ENCODE measurements at places on chromosomes 1 and 21. TPM values are rescaled to one million over a fixed set of nuclear protein-coding genes. Genes with fewer than 3 reads are reported as not detected.

DNA sequence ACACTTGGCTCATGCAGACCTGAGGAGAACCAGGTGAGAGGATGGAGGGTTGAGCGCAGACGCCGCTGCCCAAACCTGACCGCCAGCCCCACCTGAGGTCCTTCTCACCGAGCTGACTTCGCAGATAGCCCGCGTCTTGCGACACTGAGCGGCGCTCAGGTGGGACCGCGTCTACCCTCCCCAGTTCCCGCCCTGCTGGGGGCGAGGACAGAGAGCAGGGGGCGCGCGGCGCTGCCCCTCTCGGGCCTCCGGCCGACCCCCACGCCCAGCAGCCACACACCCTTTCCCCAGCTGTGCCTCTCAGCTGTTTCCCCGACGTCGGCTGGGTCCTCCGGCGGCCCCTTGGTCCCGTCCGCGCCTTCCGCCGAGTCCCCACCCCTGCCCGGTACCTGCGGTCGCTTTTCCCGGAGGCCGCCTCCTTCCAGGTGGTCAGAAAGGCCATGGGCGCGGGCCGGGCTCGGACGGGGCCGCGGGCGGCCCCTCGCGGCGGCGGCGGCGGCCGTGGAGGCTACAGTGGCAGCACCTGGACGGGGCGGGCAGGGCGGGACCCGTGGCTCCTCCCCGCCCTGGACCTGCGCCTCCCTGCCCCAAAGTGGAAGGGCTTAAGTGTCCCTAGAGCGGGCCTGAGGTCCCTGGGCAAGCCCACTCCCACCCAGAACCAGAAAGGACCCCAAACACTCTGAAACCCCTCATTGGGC lies 14.4 kb upstream of the TTC39A start:
- H3K4me1 ChIP-seq: peaks cover 8% of the 10 kb centered on the region
- no peak for DNase-seq
- H3K36me3 ChIP-seq: no peaks in the 10 kb centered on the region

- H3K4me3 ChIP-seq: no peak overlapping the region
- H3K27ac ChIP-seq: no peak overlapping the region
- no peak for DNase-seq
- no peaks in the 10 kb centered on the region for H3K36me3 ChIP-seq
- H3K4me1 ChIP-seq: no peaks in the 10 kb centered on the region
These were observed 30.1 kb downstream of the AVPR1B start for GRCh38 chr1:206087091-206087490.

DNA sequence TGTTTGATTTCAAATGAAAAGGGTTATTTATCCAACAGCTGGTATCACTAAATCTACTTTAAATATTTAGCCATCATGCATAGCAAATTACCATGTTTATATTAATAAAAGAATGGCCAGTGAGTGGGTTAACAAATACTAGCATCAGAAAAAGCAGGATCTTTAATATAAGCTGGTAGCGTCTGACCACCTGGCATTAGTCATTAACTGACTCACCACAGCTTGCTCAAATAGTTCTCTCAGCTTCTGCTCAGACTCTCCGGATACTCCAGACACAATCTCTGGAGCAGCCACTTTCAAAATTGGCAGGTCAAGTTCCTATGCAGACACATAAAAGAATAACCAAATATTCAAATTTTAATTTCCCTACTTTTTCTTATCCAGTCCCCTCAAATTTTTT lies 29.6 kb downstream of the NVL start:
- H3K36me3 ChIP-seq: peaks cover 89% of the 10 kb centered on the region
- DNase-seq: no peak
- no peak overlapping the region for H3K4me3 ChIP-seq
- no peaks in the 10 kb centered on the region for H3K27me3 ChIP-seq

The ZNF670 gene
- total RNA-seq: 0.16 TPM

DNA sequence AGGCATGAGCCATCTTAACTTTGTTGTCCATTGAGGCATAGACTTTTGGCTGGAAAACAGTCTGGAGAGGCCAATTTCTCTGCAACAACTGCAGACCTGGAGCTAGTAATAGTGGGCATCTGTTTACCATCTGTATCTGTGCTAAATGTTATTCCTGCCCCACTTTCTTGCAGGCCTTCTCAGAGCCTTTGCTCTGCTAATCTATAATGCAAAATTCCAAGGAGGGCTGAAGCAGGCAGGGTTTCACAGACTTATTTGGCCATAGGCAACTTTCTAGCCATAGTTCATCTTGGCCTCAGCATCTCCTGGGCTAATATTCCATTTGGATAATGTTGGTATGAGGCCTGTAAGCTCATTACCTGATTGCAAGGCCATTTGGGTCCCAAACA lies 124.5 kb upstream of the CSF3R start:
- H3K27me3 ChIP-seq: peaks cover 2% of the 10 kb centered on the region
- H3K27ac ChIP-seq: no peak overlapping the region
- H3K36me3 ChIP-seq: no peaks in the 10 kb centered on the region
- peaks cover 24% of the 10 kb centered on the region for H3K4me1 ChIP-seq
- DNase-seq: no peak

DNA sequence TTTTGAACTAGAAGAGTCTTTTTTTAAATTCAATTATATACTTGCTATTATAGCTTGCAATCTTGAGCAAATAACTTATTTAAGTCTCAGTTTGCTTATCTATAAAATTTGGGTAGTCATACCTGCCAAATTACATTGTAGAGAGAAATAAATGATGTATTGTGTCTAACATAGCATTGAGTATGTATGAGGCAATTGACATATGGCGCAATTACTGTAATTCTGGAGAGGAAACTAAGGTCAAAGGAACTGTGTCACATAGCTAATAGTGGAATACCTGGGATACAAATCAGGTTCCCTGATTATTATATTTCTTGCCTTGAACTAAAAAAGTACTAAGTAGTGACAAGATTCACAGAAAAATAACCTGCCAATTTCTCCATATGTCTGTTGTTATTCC lies 302.5 kb downstream of the PDE4B start:
- H3K27me3 ChIP-seq: no peaks in the 10 kb centered on the region
- H3K4me3 ChIP-seq: no peak overlapping the region
- H3K36me3 ChIP-seq: no peaks in the 10 kb centered on the region
- no peak for DNase-seq
- no peak overlapping the region for H3K27ac ChIP-seq

GRCh38 chr1:239662950-239663349 lies 276.6 kb downstream of the CHRM3 start:
- H3K27ac ChIP-seq: no peak overlapping the region
- H3K4me3 ChIP-seq: no peak overlapping the region
- H3K36me3 ChIP-seq: no peaks in the 10 kb centered on the region
- no peak for DNase-seq
- no peaks in the 10 kb centered on the region for H3K4me1 ChIP-seq

The CFHR3 gene
- total RNA-seq: not detected

- peak overlapping the region; percentile 97 for H3K27ac ChIP-seq
- peak overlapping the region; percentile 8 for H3K4me3 ChIP-seq
- DNase-seq: no peak
- no peaks in the 10 kb centered on the region for H3K27me3 ChIP-seq
- H3K36me3 ChIP-seq: peaks cover 53% of the 10 kb centered on the region
These were observed 12.3 kb downstream of the LAPTM5 start for GRCh38 chr1:30745156-30745833.

- no peak for DNase-seq
- no peaks in the 10 kb centered on the region for H3K27me3 ChIP-seq
- H3K4me3 ChIP-seq: no peak overlapping the region
These were observed 105.7 kb downstream of the PLPPR5 start for GRCh38 chr1:98898940-98899339.

- no peak for DNase-seq
- H3K36me3 ChIP-seq: no peaks in the 10 kb centered on the region
- H3K27me3 ChIP-seq: no peaks in the 10 kb centered on the region
- H3K4me3 ChIP-seq: no peak overlapping the region
- H3K27ac ChIP-seq: no peak overlapping the region
These were observed 15.2 kb upstream of the GPR153 start for GRCh38 chr1:6275826-6276782.

The SPOCD1 gene
- total RNA-seq: 0.11 TPM

- peaks cover 4% of the 10 kb centered on the region for H3K36me3 ChIP-seq
- H3K27ac ChIP-seq: peak overlapping the region; percentile 71
- no peak for DNase-seq
- H3K4me3 ChIP-seq: peak overlapping the region; percentile 89
- no peaks in the 10 kb centered on the region for H3K27me3 ChIP-seq
- H3K4me1 ChIP-seq: peaks cover 34% of the 10 kb centered on the region
These were observed 483 bp downstream of the TCEANC2 start for GRCh38 chr1:54053745-54054437.

GRCh38 chr1:116558140-116558549 lies 12.7 kb downstream of the CD58 start:
- H3K4me1 ChIP-seq: peaks cover 47% of the 10 kb centered on the region
- H3K27ac ChIP-seq: no peak overlapping the region
- H3K27me3 ChIP-seq: no peaks in the 10 kb centered on the region
- no peak for DNase-seq
- no peak overlapping the region for H3K4me3 ChIP-seq

DNA sequence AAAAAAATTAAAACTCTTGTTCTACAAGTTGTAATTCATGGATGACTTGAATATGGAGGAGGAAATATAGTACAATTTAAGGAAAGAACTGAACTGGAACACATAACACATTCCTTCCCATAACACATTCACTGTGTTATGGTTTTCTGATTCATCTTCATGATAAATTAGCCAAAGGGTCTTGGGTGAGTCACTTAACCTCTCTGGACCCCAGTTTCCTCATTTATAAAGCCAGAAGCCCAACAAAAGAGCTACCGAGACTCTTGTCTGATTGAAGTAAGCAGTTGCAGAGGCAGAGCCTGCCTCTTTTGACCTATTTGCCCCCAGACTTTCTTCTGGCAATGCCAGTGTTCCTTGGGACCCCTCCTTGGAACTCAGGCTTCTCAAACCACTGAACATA lies 161.9 kb upstream of the KCTD3 start:
- H3K4me1 ChIP-seq: no peaks in the 10 kb centered on the region
- no peaks in the 10 kb centered on the region for H3K27me3 ChIP-seq
- H3K27ac ChIP-seq: no peak overlapping the region
- DNase-seq: no peak
- H3K4me3 ChIP-seq: no peak overlapping the region

DNA sequence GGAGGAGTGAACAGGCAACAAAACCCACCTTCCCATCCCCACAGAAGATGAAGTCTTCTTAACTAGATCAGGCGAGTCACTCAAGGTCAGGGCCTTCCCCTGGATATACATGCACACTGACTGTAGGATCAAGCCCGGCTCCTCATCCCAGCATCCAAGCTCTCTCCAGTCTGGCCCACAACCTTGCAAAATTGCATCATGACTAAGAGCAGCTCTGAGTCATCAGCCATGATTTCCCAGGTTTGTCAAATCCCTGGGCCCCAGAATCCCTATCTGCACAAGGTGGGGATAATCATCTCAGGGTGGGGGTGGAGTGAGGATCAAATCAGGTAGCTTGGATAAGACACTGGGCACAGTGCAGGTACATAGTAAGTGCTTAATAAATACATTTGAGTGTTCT lies 199.3 kb upstream of the GRIK3 start:
- H3K36me3 ChIP-seq: no peaks in the 10 kb centered on the region
- no peaks in the 10 kb centered on the region for H3K27me3 ChIP-seq
- H3K4me1 ChIP-seq: no peaks in the 10 kb centered on the region
- H3K27ac ChIP-seq: no peak overlapping the region
- DNase-seq: no peak
- H3K4me3 ChIP-seq: no peak overlapping the region

DNA sequence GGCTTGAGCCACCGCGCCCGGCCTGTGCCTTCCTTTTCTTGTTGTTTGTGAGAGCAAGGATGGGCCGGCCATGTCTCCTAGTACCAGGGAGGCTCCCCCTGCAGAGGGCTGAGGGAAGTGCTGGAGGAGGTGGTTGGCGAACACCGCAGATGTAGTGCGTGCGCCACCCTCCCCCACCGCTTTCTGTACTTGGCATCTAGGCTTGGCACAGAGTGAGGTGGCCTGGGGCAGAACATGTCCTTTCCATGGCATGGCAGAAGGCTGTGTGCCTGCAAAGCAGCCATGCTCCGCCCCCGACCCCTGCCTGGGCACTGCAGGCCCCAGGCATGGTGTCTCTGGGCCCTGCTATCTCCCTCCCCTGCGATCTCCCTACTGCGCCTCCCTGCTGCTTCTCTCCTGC lies 30.7 kb downstream of the ALPL start:
- peaks cover 11% of the 10 kb centered on the region for H3K27me3 ChIP-seq
- H3K4me1 ChIP-seq: no peaks in the 10 kb centered on the region
- H3K27ac ChIP-seq: no peak overlapping the region
- H3K36me3 ChIP-seq: no peaks in the 10 kb centered on the region
- no peak for DNase-seq

The MYCL gene
- total RNA-seq: 0.08 TPM

GRCh38 chr21:34827445-34828235 lies 158.8 kb downstream of the CLIC6 start:
- H3K4me3 ChIP-seq: no peak overlapping the region
- no peaks in the 10 kb centered on the region for H3K27me3 ChIP-seq
- H3K4me1 ChIP-seq: peaks cover 4% of the 10 kb centered on the region
- H3K36me3 ChIP-seq: peaks cover 91% of the 10 kb centered on the region

DNA sequence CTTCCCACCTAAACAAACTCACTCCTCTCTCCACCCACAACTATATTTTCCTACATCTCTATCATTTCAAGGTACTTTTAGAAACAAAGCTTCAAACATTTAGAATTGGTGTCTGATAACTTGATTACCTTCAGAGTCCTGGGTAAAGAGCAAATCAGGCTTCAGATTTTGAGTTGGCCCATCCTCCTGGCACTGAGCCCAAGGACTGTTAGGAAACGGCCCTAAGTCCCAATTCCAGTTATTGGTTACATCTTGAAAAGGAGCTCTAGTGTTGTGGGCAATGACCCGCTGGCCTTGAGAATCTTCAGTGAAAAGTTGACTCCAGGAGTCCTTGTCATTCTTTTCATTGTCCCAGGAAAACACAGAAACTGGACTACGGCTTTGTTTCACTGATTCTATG lies 15.1 kb downstream of the MTFR1L start:
- peaks cover 42% of the 10 kb centered on the region for H3K36me3 ChIP-seq
- H3K27me3 ChIP-seq: no peaks in the 10 kb centered on the region
- H3K27ac ChIP-seq: no peak overlapping the region
- peaks cover 4% of the 10 kb centered on the region for H3K4me1 ChIP-seq
- no peak for DNase-seq
- no peak overlapping the region for H3K4me3 ChIP-seq

The GPR153 gene
- total RNA-seq: 0.19 TPM

Measured in CD4-positive, alpha-beta T cell (primary cell).